LoVo (cell line): ENCODE measurements at places on chromosomes 16 and 17.

GRCh38 chr17:60154616-60155426 is 5.0 kb downstream of the CA4 start:
- DNase-seq: no peak

- DNase-seq: peak; percentile 90
These were observed 172.8 kb upstream of the ZNF267 start for GRCh38 chr16:31700530-31701388.

- DNase-seq: no peak
These were observed 16.8 kb upstream of the DRG2 start for GRCh38 chr17:18070861-18071340.

DNA sequence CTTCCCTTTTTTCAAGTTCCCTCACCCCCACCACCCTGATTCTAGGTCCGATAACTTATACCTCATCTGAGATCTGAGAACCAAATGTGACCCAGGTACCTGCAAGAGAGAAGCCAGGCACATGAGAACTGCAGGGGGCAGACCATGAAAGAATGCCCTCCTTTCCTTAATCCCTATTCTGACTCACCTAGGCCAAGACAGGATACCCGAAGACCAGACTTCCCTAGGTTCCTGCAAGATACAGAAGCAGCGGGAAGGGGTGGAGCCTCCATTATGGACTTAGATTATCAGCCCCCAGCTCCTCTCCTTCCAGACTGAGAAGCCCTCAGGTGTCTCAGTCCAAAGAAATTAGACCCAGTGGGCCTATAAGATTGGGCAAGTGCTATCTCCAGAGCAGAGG is 2.1 kb downstream of the KCNAB3 start:
- no peak for DNase-seq

DNA sequence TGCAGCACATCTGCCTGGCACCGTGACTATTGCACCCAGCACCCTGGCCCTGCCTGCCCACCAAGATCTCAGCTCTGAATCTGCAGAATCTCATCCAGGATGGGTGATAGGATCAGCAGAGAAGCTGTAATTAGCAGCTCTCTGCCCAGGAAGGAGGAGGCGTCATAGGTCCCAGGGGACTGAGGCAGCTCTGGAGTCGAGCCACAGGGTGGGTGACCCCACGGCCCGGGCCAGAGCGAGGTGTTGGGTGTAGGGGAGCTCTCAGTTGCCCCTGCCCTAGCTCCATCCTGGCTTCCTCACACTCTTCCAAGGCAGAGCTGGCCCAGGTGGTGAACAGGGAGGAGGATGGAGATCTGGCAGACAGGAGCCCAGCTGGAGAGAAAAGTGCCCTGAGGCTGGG is 18.2 kb upstream of the FAM83G start:
- DNase-seq: no peak

- no peak for DNase-seq
These were observed 262.7 kb upstream of the KCNJ16 start for GRCh38 chr17:69812240-69812837.

GRCh38 chr17:81549031-81549557 is 3.1 kb downstream of the FAAP100 start:
- DNase-seq: no peak

DNA sequence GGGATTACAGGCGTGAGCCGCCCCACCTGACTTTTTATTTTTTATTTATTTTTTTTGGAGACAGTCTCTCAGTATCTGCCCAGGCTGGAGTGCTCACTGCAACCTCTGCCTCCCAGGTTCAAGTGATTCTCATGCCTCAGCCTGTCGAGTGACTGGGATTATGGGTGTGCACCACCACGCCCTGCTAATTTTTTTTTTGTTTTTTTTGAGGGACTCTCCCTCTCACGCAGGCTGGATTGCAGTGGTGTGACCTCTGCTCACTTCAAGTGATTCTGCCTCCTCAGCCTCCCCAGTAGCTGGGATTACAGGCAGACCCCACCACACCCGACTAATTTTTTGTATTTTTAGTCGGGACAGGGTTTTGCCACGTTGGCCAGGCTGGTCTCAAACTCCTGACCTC is 7.7 kb downstream of the ZNF207 start:
- no peak for DNase-seq

- no peak for DNase-seq
These were observed 81.4 kb downstream of the MRM1 start for GRCh38 chr17:36682773-36683172.

DNA sequence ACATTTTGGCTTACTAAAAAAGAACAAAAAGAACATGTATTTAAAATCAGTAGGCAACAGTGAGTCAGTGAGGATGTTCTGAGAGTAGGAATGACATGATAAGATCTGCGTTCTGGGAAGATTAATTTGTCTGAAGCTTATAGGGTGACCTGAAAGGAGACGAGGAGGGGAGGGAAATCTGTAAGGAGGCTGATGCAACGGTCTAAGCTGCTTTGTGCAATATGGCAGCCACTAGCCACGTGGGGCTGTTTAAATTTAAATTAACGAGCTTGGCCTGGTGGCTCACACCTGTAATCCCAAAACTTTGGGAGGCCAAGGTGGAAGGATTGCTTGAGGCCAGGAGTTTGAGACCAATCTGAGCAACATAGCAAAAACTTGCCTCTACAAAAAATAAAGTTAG is 181.6 kb upstream of the CACNG3 start:
- no peak for DNase-seq

GRCh38 chr16:90072442-90073105 is 4.6 kb downstream of the PRDM7 start:
- DNase-seq: no peak

DNA sequence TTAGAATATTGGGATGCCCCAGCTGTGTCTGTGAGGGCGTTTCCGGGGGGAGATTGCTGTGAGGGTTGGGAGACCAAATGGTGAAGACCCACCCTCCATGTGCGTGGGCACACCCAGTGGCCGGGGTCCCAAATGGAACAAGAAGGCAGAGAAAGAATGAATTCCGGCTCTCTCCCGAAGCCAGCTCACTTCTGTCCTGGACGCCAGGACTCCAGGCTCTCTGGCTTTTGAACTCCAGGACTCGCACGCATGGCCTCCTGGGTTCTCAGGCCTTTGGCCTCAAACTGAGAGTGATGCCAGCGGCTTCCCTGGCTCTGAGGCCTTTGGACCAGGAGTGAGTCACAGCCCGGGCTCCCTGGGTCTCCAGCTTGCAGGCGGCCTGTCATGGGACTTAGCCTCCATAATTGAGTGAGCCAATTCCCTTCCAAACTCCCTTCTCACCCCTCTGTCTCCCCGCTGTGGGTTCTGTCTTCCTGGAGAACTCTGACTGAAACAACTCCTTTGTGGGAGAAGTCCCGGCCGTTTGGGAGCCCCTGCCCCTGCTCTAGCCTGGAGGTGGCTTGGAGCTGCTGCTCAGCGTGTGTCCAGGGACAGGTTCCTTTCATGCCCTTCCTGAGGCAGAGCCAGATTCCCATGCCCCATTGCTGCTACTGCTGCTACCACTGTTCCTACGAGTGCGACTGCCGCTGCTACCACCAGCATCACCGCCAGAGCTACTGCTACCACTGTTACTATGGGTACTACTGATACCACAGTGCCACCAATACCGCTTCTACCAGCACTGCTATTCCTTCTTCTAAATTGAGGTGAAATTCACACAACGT is 49.8 kb upstream of the CBX4 start:
- no peak for DNase-seq

DNA sequence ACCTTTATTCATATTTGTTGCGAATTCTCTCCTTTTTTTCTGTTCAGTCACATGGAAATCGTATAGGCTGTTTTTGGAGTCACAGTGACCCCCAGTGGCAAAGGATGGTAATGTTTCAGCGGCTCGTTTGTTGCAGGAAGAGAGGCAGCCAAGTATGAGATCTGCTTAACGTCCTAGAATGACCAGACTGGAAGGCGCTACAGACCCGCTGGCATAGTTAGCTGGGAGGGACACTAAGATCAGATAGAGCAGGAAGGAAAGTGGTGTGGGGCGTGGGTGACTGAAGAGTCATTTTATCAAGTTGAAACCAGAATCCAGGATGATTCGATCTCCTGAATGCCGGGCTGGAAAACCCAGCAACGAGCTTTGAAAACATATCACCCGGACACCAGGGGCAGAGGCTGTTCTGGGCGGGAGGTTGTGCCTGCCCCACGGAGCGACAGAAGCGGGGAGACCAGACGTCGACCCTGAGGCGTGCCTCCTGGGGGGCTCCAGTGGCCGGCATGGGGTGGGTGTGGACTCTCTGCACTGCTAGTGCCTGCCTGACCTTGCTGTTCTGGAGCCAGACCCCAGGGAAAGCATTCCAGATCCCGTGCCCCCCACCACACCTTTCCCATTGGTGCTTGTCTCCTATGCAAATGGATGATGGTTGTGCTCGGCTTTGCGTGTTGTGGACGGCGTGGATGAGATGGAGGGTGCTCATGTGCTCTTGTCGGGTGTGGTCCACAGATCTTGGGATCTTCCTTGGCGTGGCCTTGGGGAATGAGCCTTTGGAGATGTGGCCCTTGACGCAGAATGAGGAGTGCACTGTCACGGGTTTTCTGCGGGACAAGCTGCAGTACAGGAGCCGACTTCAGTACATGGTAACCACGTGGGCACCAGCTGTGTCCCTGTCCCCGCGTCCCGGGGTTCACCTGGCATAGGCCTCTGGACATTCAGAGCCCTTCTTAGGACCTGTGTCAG is 7.7 kb downstream of the IL34 start:
- peak; percentile 77 for DNase-seq

GRCh38 chr17:17808706-17809432 is 27.9 kb downstream of the SREBF1 start:
- no peak for DNase-seq

GRCh38 chr17:81270279-81270678 is 24.8 kb downstream of the SLC38A10 start:
- DNase-seq: no peak

GRCh38 chr17:80198144-80198661 is 21.9 kb downstream of the SGSH start:
- DNase-seq: no peak

DNA sequence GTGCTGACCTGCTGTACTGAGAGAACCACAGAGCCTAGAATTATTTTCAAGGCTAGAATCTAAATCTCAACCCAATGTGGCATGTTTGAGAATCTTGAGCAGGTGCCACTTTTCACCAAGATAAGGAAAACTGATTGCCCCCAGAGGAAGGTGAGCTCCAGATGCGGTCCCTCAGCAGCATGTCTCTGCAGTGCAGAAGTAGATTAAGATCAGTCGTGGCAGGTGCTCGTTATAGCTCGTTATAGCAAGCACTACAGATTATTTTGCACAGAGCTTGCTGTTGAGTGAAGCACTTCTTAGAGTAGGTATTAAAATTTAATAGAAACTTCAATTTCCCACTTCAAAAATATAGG is 176.0 kb downstream of the AATF start:
- DNase-seq: no peak

- DNase-seq: no peak
These were observed 36.8 kb downstream of the CBFA2T3 start for GRCh38 chr16:88939972-88940861.

DNA sequence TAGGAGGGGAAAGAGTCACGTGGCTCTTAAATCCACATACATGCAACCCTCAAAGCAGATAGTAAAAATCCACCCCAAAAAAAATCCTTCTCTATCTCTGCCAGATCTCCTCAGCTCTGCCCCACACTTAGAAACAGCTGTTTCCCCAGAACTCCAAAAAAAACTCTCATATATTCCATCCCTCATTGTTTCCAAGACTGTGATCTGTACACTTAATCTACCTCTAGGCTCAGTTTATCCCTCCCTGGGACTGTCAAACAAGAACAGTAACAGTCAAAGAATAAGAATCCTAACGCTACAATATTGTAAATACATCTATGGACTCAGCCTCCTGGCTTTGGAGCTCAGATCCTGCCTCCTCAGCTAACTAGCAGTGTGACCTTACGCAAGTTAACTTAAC is 11.6 kb downstream of the CUEDC1 start:
- no peak for DNase-seq

GRCh38 chr16:83727018-83727417 is 80.8 kb upstream of the HSBP1 start:
- DNase-seq: no peak

DNA sequence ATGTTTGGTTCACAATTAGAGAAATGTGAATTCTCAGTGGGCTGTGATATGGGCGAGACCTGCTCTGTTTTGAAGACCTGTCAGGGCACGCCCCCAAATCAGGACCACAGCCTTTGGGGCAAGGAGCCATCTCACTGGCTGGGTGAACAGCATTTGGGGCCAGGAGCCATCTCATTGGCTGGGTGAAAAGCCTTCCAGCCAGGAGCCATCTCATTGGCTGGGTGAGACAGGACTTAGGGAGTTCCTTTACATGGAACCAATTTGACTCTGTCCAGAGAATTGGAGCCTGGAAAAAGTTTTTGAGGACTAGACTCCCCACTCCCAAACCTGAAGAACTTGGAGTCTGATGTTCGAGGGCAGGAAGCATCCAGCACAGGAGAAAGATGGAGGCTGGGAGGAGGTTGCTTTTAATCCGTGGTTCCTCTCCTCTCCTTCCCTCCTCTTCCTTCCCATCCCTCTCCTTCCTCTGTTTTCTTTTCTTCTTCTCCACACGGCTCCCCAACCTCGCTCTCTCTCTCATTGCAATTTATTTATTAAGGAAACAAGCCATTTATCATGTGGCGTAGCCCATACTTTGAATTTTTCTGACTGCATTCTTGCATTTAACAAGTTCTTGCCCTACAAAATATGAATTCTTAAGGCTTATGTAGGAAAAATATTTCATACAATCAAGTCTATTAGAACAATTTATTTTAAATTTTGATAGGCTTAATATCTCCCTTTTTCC is 19.7 kb downstream of the FOXL1 start:
- no peak for DNase-seq

- DNase-seq: no peak
These were observed 83.2 kb downstream of the C16orf78 start for GRCh38 chr16:49456763-49457162.

- DNase-seq: no peak
These were observed 20.4 kb downstream of the KIAA0513 start for GRCh38 chr16:85047867-85048455.

- no peak for DNase-seq
These were observed 938.9 kb downstream of the CDH11 start for GRCh38 chr16:64182985-64183384.

DNA sequence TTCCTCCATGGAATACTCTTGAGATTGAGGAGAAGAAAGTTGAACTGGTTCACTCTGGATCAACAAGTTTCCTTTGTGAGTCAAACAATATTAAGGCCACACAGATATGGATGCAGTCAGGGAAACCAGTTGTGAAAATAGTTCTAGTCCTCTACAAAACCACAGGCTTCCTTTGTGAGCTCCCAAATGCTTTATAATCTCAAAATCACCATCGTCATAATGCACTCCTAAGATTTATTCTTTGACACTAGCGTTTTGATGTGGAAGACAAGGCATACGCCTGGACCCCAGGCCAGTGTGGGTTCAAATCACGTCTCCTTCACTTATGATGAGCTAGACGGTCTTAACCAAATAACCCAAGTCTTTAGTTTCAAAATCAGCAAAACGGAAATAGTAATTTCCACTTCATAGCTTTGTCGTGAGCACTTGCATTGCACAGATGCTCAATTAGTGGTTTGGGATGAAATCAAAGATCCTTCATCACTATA is 142.6 kb downstream of the STX8 start:
- no peak for DNase-seq

- DNase-seq: no peak
These were observed 4.8 kb upstream of the SOCS3 start for GRCh38 chr17:78364436-78365281.
